ENCODE measurements at places on chromosomes 5 and 9. TPM values are rescaled to one million over a fixed set of nuclear protein-coding genes. Genes with fewer than 3 reads are reported as not detected.

Gene FAM219A
- total RNA-seq = 12.5 TPM

Gene RNF180
- total RNA-seq = 7.6 TPM

Gene ENTREP1
- 0.33 TPM for total RNA-seq

Gene MOB3B
- total RNA-seq = 0.17 TPM

Gene KIF27
- 3.3 TPM for total RNA-seq

Gene KLF4
- 13.3 TPM for total RNA-seq

Gene FOXD4
- 0.13 TPM for total RNA-seq

Gene IL3
- total RNA-seq = not detected

Gene MUSK
- 0.10 TPM for total RNA-seq

Gene WHRN
- total RNA-seq = 1.6 TPM

Gene UGT3A2
- total RNA-seq = not detected

Gene TRPM6
- total RNA-seq = 0.07 TPM

Gene ZNG1F
- total RNA-seq = 22.7 TPM

Gene ALDH7A1
- 37.1 TPM for total RNA-seq

Gene TMOD1
- 0.69 TPM for total RNA-seq

Gene TMEM171
- total RNA-seq = 1.3 TPM

Gene TAF1L
- total RNA-seq = under 0.01 TPM

Gene FOXD4L4
- total RNA-seq = 0.20 TPM

Gene RPS14
- 1,032 TPM for total RNA-seq

Gene GARIN3
- total RNA-seq = not detected

Gene OTP
- total RNA-seq = not detected

Gene ANKRD18A
- not detected for total RNA-seq

Gene NUTM2G
- total RNA-seq = not detected

Gene OR1Q1
- total RNA-seq = not detected

Gene PPP2R2B
- total RNA-seq = 0.66 TPM

Gene KLHL3
- total RNA-seq = 3.6 TPM

Gene TTC16
- 0.07 TPM for total RNA-seq

Gene IL5
- total RNA-seq = not detected
